ENCODE measurements at places on chromosomes 16 and 17.

GRCh38 chr16:28181515-28181914, 30.2 kb downstream of the XPO6 start:
- no peak for DNase-seq

DNA sequence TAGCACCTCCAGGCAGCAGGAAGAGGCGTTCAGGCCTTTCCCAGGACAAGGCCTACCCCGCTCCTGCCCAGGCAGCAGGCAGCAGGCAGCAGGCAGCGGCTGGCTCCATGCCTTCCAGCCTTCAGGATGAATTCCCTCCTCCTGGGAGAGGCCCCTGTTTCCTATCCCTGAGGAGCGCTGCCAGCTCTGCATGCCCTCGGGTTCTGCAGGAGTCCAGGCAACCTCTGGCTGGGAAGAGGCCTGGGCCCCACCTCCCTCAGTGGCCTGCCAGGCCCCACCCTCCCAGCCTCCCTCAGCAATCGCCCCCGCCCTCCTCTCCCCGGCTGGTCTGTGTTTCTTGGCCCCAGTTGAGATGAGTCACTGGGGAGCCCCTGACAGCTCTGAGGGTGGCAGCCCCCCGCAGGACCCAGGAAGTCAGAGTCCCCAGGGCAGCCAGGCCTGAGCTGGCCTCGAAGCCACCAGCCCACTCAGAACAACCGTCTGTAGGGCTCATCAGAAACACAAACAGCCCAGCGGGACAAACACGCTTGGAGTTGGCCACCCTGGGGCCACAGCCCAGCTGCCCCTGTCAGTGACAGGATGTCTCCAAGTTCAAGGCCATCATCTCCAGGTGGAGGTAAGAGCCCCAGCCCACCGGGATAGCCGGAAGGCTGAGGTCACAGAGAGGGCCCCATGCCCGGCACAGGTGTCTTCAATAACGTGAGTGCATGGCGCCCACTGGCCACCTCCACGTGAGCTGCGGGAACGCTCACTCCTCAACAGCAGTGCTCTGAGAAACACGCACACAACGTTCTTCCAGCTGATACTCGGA, 39.5 kb upstream of the CIBAR2 start:
- DNase-seq, result no peak

GRCh38 chr17:51144266-51145022, 8.9 kb upstream of the NME1 start:
- no peak for DNase-seq

DNA sequence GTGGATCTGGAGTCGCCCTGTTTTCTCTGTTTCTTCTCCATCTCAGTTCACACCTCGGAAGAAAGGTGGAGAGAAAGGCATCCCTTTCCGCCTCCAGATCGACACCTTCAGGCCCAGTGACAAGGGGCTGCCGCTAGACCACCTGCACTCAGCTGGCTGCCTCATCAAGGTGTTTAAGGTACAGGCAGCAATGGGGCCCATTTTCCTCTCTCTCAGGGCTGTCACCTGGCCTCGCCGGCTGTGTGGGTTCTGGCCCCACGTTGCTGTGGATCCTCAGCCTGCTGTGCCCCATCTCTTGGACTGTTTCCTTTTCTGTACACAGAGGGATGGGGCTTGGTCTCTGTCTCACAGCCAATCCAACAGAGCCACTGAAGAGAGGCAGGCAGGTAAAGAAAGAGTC, 17.4 kb upstream of the STAC2 start:
- no peak for DNase-seq

DNA sequence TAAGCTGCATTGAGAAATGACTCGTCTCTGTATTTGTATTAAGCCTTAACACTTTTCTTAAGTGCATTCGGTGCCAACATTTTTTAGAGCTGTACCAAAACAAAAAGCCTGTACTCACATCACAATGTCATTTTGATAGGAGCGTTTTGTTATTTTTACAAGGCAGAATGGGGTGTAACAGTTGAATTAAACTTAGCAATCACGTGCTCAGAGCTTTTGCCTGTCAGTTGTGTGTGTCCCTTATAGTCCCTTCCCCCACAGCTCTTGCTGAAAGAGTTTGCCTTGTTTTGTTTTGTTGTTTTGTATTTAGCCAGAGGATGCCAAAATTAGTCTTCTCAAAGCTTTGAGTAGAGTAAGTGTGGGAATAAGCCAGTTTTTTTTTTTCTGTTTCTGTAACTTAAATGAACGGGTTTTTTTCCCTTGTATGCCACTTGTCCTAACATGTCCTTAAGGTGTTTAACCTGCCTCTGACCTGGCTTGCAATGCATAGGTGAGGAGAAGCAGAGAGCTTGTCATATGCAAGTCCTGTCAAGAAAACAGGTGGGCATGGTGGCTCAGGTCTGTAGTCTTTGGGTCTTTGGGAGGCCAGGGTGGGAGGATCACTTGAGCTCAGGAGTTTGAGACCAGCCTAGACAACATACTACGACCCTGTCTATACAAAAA, 4.6 kb upstream of the MAPK8IP3 start:
- DNase-seq, result no peak

DNA sequence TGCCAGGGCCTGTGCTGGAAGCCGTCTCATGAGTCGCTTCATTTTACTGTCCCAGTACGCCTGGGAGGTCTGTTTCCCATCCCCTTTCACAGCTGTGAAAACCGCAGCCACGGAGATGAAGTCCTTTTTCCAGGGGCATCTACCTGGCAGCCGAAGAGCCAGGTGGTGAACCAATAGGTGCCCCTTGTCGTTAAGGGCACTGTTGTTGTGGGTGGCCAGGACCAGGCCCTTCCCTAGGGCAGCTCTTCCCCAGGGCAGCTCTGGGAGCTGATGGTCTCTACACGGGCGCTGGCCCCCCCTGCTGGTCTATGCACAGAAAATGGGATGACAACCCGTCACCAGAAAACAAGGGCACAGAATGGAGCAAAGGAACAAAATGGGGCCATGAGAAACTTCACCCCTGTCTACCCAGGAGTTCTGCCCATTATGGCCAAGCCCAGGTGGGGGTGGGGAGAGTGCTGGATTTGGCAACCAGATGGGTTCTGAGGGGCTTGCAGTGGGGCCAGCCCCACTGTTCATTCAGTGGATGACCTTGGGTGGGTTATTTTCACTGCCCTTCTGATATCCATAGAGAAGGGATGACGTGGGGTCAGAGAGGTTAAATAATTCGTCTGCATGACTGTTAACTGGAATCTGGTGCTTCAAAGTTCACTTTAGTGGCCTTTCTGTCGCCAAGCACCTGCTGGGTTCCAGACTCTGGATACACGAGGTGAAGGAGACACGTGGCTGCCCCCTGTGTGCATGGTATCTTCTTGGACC, 11.5 kb downstream of the RMI2 start:
- peak; percentile 52 for DNase-seq

DNA sequence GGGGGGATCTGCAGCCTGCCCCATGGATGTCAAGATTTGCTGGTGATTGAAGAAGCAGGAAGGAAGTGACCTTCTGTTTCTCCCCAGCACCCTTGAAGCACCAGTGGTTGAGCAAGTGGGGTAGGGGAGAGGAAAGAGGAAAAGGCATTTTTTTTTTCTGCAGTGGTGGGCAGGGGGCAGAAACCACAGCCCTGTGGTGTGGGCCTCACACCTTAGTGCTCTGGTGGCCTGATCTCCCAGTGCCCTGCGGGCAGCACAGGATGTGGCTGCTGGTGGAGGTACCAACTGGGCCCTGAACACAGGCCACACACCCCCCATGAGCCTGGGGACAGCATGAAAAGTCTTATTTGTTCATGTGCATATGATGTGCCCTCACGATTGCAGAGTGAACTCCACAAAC, 7.1 kb downstream of the ITGAD start:
- DNase-seq, result no peak

DNA sequence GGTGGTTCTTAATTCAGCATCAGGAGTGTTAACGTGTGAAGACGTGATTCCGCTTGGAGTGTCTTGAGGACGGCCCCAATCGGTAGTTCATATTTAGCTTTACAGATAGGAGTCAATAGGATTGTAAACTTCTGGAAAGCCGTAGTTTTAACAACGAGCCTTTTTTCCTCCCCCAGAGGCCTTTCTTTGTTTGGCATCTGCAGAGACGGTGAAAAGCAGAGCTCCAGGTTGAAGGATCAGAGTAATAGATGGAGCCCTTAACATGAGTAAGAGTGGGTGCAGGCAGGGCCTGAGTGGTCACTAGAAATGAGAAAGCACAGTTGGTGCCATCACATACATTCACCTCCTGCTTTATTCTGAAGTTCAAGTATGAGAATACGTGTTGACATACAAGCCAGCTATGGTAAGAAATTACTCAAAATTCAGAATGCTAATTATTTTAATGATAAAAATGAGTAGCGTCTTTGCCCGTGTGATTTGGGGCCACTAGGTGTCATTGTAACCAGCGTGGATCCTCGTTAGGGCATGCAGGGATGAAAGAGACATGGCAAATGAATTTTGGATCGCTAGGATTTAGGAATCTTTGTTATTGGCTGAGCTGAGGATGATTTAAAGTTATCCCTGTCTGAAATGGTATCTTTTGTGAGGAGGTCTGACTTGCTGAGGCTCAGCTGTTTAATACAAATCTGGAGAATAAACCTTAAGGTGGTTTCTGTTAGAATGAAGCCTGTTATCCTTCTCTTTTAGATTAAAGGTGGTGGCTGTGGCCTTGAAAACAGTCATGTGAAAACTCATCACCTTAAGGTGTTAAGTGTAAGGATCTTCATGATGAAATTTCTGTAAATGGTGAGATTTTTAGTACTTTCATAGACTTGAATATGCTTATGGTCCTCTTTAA, 18.6 kb downstream of the PRCD start:
- DNase-seq, result no peak

DNA sequence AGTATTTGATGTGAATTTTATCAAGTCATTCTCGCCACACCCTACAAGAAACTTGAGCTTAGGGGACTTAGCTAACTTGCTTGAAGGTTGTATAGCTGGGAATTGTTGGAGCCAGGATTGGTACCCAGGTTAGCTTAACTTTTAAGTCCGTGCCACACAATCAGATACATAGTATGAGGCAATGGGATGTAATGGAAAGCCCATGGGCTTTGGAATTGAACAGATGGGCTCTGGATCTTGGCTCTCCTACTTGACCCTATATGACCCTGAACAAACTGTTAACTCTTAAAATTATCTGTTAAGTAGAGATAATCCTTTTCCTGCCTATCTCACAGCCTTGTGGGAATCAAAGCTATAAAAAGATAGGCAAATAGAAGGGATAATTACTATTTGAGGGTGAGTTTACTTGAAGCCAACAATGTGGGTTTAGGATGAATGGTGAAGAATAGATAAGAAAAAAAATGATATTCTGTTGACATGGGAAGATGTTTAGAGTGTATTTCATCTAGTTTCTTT, 51.9 kb upstream of the CACNG3 start:
- no peak for DNase-seq

- no peak for DNase-seq
These were observed 541 bp downstream of the GPT2 start for GRCh38 chr16:46884513-46885293.

- no peak for DNase-seq
These were observed 21.3 kb downstream of the SLC12A3 start for GRCh38 chr16:56886296-56886695.

- no peak for DNase-seq
These were observed 50.9 kb downstream of the TEX2 start for GRCh38 chr17:64212122-64212521.

DNA sequence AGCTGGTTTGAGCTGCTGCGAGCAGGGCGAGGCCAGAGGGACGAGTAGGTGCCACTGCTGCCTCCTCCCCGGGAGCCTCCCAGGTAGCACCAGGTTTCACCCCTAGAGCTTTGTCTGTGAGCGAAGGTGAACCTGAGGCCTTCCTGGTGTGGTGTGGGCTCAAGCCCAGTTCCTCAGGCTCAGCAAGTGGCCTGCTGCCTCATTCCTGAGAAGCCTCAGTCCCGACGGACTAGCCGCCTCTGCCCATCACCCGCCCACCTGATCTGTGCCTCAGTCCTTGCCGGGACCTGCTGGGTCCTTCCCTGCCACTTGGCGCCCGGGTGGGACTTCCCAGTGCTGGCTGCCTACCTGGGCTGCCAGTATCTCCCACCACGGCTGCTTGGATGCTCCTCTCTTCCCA, 1.7 kb downstream of the NLRC3 start:
- DNase-seq, result no peak

DNA sequence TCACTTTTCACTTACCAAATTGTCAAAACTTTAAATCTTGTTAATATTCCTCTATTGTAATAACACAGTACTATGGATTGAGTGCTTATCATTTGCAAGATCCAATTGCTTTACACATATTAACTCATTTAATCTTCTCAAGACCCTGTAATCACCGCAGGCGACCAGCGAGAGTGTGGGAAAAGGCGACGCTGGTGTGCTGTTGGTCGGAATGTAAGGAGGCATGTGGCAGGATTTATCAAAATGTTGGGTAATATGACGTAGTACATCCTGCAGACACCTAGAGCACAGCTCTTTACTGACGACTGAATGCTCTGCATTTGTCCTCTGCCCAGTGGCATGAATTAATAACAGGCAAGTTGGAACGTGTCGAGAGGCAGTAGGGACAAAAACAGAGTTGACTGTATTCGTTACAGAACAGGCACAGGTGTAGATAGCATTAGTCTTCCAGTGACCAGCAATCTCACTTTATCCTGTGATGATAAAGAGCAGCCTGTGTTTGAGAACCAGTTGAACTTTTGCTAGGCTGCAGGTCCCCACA, 80.3 kb downstream of the TNRC6C start:
- DNase-seq, result no peak

DNA sequence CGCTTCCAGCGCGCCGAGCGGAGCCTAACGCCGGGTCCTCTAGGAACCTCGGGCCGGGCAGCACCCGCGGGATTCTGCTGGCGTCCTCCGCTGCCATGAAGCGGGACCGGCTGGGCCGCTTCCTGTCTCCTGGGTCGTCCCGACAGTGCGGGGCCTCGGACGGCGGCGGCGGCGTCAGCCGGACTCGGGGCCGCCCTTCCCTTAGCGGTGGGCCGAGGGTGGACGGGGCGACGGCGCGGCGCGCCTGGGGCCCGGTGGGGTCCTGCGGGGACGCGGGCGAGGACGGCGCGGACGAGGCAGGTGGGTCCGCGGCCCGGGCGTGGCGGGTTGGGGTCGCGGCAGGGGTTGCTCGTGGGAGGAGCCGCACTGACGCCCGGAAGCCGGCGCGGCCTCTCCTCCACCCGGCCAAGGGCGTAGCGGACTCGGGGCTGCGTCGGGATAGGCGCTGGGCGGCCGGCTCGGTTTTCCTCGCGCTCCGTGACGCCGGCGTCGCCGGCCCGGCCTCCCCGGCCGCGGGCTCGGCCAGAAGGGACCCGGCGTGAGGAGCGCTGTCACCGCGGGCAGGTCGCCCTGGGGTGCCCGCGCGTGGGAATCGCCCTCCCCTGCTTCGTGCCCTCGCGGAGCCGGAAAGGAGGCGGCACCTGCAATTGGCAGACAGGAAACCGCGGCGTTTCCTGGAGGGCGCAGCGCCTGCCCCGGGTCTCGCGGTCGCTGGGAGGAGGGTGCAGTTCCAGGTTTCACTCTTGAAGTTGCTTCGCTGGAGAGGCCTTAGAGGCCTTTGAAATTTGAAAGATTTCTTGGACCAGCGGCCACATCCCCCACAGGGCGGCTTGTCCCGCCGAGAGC, 432 bp downstream of the ZNF276 start:
- DNase-seq, result peak; percentile 91

DNA sequence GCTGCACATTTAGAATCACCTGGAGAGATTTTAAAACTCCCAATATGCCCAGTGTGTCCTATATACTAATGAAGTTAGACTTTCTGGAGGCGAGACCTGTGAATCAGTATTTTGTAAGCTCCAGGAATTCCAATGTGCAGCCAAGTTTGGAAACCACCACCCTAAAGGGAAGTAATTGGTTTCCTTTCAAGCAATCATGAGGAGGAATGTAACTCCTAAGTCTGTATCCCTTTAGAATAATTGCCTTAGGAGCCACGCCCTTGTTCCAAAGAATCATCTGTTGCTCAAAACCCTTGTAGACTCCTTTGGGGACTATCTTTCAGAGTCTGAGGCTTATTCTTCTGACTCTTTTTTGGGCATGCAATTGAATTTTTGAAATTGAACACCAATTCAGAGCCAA, 84.4 kb downstream of the DNAH9 start:
- no peak for DNase-seq
